ENCODE measurements at places on chromosomes 3 and 15. TPM values are rescaled to one million over a fixed set of nuclear protein-coding genes. Genes with fewer than 3 reads are reported as not detected.

SLC12A1 gene
- not detected for total RNA-seq

PARP6 gene
- 9.3 TPM for total RNA-seq

GTF2E1 gene
- total RNA-seq: 42.2 TPM

ZCWPW2 gene
- 0.13 TPM for total RNA-seq

SUMF1 gene
- total RNA-seq: 57.6 TPM

DNA sequence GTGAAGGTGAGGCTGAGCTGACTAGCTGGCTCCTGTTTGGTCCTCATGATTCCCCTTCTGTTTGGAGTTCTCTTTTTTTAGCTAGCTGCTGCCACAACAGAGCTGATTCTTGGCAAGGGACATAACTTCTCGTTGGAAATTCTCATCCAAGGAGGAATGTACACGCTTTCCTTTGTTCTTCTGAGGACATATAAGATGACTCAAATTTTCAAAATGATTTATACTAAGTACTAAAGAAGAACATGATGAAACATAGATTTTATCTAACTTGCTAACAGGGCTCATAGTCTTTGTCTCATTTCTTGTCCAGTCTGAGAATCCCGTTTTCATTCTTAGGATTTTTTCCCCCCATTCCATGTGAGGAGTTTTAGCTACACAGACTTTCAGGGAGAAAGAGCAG, 2.9 kb upstream of the TFG start:
- DNase-seq: no peak

DNA sequence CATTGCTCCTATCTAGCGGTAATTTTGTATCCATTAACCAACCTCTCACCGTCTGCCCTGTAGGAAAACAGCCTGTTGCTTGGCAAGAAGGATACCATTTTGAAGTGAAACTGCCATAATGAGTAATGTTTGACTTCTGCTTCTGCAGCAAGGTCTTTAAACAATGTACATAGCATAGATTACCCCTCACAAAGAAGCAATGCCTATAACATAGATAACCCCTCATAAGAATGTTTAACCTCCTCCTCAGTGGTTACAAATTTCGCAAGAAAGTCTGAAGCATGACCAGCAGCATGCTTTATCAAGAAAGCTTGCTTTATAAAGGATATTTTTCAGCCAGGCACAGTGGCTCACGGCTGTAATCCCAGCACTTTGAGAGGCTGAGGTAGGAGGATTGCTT, 61.2 kb upstream of the MFGE8 start:
- no peak for DNase-seq

GRCh38 chr3:114551770-114552526, 258.1 kb downstream of the TIGIT start:
- DNase-seq: no peak

DNA sequence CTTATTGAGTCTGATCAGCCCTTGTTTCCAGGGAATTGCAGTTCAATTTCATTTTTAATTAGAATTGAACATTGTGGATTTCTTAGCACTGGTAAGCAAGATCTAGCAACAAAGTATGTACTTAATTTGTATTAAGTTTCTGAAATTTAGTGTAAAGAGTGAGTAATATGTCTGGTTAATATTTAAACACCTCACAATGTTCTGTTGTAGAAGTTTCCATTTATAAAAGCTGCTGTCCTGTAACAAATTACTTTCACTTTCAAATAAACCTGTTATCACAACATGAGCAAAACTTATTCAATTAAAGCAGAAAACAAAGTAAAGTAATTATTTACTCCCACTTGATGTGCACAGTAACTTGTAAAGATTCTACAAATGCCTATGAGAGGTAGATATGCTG, 448.5 kb downstream of the NAALADL2 start:
- no peak for DNase-seq

- no peak for DNase-seq
These were observed 161.2 kb upstream of the ABI3BP start for GRCh38 chr3:101154401-101154800.

DNA sequence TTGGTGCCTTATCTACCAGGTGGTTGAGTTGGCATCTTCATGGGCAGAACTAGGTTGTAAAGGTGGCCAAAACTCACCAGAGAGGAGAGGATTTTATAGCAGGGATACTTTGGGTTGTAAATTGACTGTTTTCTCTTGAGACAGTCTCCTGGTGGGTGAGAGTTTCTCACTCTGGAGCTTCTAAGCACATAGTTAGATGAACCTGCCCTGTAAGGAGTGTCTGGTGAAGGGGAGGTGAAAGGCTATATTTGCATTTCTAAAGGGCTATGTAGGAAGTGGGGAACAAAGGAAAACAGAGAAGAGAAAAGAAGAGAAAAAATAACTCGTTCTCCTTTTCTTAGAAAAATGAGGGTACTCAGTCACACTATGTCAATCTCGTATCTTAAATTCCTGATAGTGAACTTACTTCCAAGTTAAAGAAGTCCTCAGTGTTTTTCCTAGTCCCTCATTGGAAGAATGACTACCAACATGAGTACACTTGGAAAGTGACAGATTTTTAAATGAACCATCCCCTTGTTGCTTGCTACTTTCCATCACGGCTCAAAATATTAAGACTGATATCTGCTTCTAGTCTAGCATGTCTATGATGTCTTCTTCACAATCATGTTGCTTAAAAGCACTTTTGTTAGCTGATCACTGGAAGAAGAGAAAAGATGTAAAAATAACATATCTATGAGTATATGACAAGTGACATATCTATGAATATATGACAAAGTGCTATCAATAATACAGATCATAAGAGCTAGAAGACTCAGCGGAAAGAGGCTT, 113.8 kb upstream of the P2RY1 start:
- no peak for DNase-seq

GRCh38 chr15:80915472-80915871, 74.1 kb downstream of the MESD start:
- DNase-seq: no peak

- DNase-seq: no peak
These were observed 79.0 kb downstream of the ASB7 start for GRCh38 chr15:100681335-100681746.

DNA sequence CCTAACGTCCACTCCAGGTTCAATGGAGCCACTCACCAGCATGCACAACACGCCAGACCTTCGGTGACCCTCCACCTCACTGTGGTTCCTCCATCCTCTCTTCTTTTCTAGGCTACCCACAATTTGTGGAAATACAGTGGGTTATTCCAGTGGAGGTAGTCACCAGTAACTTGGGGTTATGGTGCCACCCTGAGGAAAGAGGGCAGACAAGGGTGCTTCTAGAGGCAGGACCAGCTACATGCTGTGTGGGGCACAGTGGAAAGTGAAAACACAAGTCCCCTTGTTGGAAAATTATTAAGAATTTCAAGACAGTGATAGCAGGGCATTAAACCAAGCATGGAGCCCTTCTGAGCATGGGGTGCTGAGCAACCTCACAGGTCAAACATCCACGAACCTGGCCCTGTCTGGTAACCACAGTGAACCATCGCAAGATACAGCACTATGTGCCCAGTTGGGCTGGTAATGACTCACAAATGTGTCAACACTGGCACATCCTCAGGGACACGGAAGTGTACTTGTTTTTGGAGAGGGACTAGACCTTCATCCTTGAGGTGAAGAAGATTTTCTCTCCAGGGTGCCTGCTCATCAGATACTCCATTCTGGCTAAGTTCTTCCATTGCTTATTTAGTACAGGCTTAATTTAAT, 166.7 kb downstream of the STT3B start:
- no peak for DNase-seq

DNA sequence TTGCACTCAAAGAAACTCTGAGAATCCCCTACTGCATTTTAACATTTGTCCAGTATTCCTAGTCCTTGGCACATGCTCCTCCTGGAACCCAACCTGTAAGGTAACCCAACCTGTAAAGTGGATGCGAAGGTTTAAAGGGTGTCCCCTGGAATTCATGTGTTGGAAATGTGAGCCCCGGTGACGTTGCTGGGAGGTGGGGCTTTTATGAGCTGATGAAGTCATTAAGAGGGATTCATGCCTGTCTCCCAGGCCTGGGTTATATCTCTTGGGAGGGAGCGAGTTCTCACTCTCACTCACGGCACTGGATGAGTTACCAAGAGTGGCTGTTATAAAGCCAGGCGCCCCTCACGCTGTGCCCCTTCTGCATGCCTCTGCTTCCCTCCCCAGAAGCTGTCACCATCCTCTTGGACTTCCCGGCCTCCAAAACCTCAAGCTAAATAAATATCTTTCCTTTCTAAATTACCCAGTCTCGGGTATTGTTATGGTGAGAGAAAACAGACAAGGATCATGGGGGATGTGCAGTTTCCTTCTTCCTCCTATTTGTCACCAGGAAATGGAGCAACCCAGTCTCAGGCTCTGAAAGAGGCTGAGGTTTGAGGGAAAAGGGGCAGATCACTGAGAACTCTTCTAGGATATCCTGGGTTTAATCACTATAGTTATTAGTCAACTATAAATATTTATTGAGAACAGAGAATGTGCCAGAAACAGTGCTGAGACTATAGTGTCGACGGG, 7.6 kb downstream of the XXYLT1 start:
- DNase-seq: no peak

GRCh38 chr3:133301194-133301593, 98.7 kb upstream of the BFSP2 start:
- DNase-seq: no peak

GRCh38 chr3:112875561-112875960, 28.9 kb upstream of the CD200R1L start:
- DNase-seq: no peak

DNA sequence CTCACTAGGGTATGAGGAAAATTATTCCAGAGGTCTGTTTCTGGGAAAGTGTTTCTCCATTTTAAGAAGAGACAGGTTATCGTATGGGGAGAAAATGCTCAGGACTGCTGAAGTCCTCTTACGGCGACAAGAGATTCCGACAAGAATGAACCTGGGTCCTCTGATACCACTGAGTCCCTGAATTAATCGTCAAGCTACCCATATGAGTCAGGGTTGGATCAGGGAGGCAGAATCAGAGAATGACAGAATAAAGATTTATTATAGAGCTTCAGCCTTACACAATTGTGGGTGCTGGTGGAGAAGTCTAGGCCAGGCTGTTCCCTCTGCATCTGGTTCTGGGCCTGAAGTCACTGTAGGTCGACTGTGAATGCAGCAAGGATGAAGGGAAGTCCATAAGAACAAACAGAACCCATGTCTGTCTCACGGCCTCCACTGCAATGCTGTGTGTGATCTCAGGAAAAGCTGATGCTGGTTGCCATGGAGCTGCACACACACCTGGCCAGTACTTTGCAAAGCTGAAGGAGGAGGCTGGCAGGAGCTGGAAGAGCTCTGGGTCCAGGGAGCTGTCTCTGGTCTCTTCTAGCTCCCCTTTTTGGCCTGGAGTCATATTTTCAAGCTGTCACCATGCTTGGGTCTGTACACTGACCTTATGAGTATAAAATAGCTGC, 83.9 kb downstream of the HHLA2 start:
- DNase-seq: no peak

- DNase-seq: no peak
These were observed 87.3 kb upstream of the RNF7 start for GRCh38 chr3:141650783-141651182.

GRCh38 chr15:88621789-88622604, 857 bp downstream of the AEN start:
- DNase-seq: no peak

GRCh38 chr3:123656691-123657090, 71.8 kb upstream of the HACD2 start:
- no peak for DNase-seq
